ENCODE measurements at places on chromosomes 6 and 20.
A peak's percentile ranks its signal among the peaks of the same experiment; 100 is the strongest.

DNA sequence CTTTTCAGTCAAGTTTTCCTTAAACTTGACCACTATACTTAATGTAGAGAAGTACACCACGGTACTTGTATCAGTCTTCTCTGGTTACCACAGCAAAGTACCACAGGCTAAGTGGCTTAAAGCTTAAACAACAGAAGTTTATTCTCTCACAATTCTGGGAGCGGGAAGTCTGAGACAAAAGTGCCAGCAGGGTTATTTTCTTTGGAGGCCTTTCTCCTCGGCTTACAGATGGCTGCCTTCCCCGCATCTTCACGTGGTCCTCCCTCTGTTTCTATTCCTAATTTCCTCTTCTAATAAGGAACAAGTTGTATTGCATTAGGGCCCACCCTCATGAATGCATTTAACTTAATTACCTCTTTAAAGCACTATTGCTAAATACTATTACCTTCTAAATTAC, 258.0 kb downstream of the PLCB1 start:
- no peak for DNase-seq

DNA sequence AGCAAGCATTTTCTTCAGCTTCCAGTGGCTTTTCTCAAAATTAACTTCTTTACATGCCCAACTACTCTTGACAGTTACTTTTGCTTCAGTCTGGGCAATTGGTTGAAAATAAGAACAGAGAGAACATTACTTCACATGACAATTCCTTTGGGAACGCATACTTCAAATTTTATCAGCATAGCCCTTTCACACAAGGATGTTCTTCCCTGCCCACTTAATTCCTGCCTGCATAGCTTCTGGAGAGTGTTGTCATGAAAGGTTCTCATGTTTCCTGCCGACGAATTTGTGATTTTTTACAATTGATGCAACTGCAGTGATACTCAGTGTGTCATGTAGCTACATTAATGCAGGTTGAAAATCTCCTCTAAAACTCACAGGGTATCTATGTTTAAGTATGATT, 22.0 kb upstream of the SNRNP48 start:
- peak; percentile 86 for DNase-seq

- no peak for DNase-seq
Measured at GRCh38 chr6:132135409-132135808, 184.2 kb upstream of the CCN2 start.

GRCh38 chr20:63643499-63643898, 9.7 kb downstream of the STMN3 start:
- DNase-seq: no peak

GRCh38 chr6:20056350-20056992, 155.8 kb downstream of the MBOAT1 start:
- DNase-seq: peak; percentile 37

DNA sequence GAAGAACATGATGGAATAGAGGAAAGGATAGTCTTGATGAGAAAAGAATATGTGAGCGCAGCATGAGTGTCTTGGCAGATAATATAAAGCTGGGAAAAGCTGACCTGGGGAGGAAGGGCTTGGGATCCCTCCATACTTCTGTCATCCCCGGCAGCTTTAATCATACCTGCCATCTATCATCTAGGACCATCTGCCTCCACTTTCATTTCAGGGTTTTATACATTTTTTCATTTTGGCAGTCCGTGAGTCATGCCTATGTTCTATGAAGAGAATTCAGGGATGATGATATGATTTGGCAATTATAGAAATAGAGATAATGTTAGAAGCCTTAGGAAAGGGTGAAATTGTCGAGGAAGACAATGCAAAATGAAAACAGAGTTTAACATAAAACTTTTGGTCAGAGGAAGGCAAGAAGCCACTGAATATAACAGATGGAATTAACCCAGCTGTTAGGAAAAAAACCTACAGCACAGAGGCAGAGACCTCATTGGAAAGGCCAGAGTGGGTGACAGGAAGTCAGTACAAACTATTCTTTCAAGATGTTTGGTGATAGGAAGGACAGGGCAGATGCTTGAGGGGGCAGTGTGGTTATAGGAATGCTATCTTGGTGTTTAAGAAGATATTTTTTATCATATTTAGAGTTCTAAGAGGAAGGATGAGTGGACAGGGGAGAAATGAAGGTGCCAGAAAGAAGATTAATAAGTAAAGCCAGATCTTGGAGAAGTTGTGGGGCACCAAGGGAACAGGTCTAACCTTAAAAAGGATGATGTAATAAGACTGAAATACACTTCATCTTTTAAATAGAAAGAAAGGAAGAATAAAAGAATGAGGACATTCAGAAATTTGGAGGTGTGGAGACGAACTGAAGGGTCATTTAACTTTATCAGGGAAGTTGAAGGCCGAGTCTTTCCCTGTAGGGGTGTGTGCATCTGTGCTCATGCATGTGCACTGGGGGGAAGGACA, 37.8 kb downstream of the MARCKS start:
- DNase-seq: peak; percentile 90

- DNase-seq: no peak
Measured at GRCh38 chr6:137821491-137821890, 45.6 kb upstream of the TNFAIP3 start.

DNA sequence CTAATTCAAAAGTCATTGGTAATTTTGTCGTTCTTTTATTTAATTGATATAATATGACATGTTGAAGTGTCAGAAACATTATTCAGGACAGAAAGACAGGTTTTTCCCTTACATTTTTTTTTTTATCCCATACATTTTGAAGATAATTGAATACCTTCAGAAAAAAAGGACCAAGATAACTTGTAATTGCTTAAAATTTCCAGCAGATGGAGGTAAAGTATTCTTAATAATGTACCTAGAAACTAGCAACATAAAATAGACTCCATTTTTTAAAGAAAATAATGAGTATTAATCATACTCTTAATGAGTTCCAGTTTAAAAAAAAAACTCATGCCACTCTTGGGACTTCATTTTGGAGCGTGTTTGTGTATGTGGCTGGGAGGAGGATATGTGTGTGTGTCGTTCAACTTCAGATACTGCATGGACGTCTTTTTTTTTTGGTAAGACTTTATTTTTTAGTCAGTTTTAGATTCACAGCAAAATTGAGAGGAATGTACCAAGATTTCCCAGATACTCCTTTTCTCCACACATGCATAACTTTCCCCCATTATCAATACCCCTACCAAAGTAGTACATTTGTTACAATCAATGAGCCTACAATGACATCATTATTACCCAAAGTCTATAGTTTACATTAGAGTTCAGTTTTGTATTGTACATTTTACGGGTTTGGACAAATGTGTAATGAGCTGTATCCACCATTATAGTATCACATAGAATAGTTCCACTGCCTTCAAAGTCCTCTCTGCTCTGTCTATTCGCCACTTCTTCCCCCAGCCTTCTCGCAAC, 79.4 kb downstream of the ROS1 start:
- DNase-seq: peak; percentile 40

- DNase-seq: peak; percentile 99
Measured at GRCh38 chr6:26031595-26032339, 55.5 kb upstream of the HFE start.

- no peak for DNase-seq
Measured at GRCh38 chr20:53284256-53284655, 309.4 kb downstream of the ZNF217 start.

DNA sequence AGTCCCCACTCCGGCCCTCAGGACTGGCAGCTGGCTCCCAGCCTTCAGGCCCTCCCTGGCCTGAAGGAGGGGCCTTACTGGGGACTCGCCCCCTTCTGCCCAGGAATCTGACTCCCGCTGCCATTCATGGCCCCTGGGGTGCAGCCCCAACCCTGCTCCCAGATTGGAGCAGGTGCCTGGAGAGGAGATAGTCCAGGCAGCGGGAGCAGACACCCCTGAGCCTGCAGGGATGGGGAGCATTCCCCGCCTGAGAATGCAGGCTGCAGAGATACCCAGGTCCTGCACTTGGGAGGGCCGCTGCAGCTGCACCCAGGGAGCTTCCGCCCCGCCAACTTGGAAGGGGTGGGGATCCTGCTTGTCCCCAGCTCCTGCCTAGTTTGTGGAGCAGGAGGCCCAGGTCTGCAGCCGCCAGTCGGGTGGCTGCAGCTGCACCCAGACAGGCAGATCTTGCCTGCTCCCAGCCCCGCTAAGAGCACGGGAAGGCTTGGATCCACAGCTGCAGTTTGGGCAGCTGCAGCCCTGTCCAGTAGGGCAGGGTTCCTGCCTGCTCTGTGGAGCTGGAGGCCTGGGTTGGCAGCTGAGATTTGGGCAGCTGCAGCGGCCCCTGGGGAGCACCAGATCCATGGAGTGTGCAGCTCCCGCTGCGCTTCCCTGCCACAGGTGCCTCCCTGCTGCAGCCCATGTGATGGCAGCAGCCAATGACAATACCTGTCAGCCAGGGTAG, 5.2 kb downstream of the GTSF1L start:
- DNase-seq: no peak

DNA sequence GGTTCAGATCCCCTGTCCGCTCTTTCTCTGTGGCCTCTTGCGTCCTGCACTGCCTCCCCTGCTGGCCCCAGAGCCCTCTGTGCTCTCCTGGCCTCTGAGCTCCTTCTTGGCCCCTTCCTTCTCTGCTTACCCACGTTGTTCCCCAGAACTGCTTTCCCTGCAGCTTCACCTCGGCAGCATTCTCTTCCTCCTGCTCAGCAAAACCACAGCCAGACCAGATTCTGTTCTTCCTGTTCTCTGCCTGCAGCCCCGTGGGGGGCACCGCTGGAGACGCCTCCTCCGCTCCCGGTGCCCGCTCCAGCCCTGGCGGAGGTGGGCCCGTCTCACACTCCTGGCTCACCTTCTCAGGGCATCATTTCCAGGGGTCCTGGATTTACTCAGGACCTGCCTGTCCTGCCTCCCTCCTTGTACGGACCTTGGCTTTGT, 59.7 kb downstream of the TCP11 start:
- DNase-seq: peak; percentile 21

DNA sequence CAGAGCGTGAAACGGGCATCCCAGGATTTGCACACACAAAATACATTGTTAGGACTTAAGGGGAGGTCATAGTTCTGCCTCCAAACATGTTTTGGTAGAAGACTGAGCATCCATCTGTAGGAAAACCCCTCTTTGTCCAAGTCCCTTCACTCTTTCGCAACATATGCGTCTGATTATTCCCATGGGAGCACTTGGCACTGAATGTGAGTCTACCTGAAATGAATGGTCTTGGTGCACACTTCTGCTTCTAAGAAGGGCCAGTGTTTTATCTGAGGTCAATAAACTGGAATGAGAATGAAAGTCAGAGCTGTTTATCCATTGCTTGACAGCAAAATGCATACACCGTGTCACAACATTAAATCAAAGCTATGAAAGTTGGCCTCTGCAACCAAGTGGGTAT, 33.0 kb downstream of the GJA10 start:
- DNase-seq: no peak

DNA sequence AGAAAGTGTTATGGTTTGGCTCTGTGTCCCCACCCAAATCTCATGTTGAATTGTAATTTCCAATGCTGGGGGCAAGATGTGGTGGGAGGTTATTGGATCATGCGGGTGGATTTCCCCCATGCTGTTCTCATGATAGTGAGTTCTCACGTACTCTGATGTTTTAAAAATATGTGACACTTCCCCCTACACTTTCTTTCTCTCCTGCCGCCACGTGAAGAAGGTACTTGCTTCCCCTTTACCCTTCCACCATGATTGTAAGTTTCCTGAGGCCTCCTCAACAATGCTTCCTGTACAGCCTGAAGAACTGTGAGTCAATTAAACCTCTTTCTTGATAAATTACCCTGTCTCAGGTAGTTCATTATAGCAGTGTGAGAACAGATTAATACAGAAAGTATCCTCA, 150.8 kb downstream of the TMEM200A start:
- DNase-seq: no peak

DNA sequence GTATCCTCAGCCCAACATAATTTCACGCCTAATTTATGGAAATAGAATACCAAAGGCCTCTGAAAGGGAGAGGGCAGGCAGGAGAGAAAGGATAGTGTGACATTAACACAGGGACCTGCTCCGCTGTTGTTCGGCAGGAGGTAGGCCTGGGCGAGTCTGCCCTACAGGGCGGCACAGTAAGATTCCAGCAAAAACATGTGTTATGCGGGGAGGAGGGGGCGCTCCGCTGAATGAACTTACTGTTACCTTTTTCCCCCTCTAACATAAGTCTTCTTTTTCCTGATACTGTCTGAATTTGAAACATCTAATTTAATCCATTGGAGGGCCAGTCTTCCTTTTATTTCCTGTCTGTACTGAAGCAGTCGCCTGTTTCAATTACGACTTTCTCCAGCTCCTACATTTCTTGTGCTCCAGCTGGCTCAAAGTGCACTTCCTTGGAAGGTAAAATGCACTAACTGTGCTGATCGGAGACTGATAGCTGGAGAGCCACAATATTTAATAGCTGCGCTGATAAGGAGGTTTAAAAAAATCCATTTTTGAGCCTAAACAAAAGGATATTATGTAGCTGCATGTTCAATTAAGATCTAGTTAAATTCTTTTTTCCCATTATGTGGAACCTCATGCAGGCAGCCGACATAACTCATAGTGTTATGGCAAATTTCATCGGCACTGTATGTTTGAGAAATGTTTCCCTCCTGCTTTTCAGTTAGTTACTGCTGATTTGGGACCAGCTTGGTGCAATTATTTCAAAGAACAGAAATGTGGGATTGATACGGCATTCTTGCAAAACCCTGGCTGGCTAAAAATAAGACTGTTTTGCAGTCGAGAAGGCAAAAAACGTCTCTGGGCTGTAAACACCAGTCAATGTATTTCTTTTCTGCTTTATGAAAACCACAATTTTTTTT, 193.0 kb downstream of the FOXC1 start:
- DNase-seq: peak; percentile 41

GRCh38 chr6:131381709-131382093, 191.3 kb upstream of the ARG1 start:
- DNase-seq: no peak

- DNase-seq: no peak
Measured at GRCh38 chr6:157909282-157909664, 72.4 kb upstream of the SYNJ2 start.

DNA sequence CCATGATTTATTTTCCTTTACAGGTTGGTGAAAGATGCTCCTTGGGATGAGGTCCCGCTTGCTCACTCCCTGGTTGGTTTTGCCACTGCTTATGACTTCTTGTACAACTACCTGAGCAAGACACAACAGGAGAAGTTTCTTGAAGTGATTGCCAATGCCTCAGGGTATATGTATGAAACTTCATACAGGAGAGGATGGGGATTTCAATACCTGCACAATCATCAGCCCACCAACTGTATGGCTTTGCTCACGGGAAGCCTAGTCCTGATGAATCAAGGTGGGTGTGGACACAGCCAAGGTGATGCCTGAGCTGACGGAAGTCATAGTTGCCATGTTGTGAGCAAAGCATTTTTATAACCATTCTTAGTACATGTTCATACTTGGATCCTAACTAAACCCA, 34.6 kb upstream of the CALHM6 start:
- DNase-seq: no peak

DNA sequence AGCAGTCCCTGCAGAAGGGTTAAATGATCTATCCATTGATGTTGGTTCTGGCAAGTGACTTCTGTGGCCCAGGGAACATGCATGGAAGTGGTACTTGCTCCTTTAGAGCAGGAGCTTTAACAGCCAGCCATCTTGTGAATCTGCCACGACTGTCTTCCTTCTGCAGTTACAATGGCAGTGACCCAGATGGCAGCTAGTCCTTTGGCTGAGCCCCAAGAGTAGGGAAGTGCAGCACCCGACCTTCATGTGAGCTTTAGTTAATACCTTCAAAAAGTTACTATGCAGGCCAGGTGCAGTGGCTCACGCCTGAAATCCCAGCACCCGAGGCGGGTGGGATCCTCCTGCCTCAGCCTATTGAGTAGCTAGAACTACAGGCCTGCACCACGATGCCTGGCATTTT, 66.4 kb downstream of the POPDC3 start:
- no peak for DNase-seq

GRCh38 chr20:46581391-46581790, 30.9 kb upstream of the OCSTAMP start:
- no peak for DNase-seq

Data from fibroblast of skin of right biceps (primary cell).